Fibroblast of skin of right biceps (primary cell): ENCODE measurements at places on chromosomes 3 and 15.

GRCh38 chr15:99051308-99051707 lies 43.7 kb upstream of the PGPEP1L start:
- no peak for DNase-seq

DNA sequence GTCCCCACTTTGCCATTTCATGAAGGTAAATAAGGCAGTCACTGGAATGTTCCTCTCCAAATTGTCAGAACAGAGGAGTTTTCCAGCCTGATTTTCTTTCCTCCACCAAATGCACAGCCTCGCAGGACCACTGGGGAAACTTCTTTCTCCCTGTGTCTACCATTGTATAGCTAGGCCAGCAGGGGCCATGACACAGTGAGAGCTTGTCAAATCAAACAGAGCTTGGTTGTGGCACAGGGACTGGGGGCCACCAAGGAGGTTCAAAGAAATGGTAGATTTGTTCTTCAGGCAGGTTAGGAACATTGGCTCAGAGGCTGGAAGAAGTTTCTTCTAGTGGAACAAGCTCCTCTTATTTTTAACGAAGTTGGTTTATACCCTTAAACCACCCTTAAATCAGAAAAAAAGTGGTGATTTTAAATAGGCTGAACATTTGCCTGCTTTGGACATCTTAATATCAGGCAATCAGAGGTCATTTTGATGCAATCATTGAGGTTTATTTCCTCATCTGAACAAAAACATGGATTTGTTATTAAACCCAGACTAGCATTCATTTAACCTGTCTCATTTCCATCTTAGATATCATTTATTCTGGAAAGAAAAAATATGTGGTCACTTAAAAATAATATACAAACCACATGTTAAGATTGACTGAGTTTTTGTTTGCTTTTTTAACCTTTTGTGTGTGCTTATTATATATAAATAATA lies 105.6 kb downstream of the GTPBP8 start:
- peak; percentile 50 for DNase-seq

DNA sequence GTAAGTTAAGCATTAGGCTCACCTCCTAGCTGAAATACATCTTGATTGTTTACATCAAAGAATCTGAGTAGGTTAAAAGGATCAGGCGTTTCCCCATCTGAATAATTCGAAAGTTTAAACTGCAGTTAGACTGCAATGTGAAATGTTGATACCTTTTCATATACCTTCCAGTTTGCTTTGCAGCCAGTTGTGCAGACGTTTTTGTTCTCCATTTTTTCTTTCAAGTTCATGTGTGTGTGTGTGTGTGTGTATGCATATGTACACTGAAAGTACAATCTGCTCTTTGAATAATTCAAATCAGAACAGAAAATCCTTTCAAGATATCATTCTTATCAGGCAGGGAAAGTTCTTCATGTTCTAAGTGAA lies 2.9 kb downstream of the ITPR1 start:
- no peak for DNase-seq

GRCh38 chr3:138375447-138375846 lies 27.1 kb downstream of the MRAS start:
- DNase-seq = no peak

DNA sequence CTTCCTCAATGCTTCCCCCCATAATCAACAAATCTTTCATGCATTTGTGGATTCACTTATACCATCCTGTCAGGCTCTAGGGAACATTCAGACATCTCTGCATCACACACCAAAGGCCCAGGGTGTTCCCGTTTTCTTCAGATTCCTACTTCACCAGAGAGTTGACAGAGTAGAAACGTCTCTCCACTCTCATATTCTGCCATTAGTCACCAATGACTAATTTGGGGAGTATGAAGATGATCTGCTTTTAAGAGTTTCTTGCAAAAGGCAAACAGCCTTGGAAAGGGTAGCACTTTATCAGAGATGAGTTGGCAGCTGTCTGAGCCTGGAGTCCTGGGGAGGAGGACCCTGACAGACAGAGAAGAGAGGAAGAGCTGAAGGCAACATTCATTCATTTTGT lies 55.8 kb upstream of the DGKG start:
- peak; percentile 96 for DNase-seq

GRCh38 chr3:119324899-119325298 lies 30.7 kb downstream of the ARHGAP31 start:
- DNase-seq = no peak

GRCh38 chr3:14688525-14688924 lies 13.6 kb downstream of the C3orf20 start:
- no peak for DNase-seq

- DNase-seq = no peak
Measured at GRCh38 chr15:25641762-25642161, 202.9 kb upstream of the UBE3A start.

- no peak for DNase-seq
Measured at GRCh38 chr15:94532226-94532625, 300.9 kb downstream of the MCTP2 start.

GRCh38 chr3:66629150-66629981 lies 128.5 kb upstream of the LRIG1 start:
- peak; percentile 12 for DNase-seq

- DNase-seq = peak; percentile 72
Measured at GRCh38 chr3:56988458-56989168, 71.9 kb upstream of the SPATA12 start.

DNA sequence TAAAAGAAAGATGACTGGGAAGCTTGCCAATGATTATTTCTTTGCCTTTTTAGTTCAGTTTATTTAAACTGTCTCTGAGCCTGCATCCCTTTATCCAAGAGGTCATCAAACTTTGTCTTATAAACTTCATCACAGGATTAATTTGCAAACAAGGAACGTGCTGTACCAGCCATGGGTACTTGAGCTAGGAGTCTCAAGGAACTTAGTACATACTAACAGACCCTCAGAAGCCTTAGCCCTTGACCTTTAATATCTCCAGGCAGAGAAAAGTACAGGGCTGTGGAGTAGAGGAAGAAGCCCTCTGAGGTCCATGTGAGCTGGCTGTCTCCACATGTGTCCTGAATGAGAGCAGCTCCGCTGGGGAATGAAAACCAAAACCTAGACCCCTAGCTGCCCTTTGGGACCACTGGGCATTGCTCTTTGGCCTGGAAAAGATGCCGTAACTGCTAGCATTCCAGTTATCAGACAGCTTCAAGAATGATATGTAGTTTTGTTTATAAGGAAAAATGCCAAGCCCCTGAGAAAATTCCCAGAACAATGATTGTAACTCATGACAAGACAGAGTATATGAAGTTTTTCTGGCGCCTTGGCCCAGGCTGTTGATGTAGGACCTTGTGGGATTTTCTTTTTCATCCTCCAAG lies 92.1 kb downstream of the ASB7 start:
- peak; percentile 63 for DNase-seq

GRCh38 chr3:52023860-52024764 lies 28.4 kb upstream of the RPL29 start:
- no peak for DNase-seq

DNA sequence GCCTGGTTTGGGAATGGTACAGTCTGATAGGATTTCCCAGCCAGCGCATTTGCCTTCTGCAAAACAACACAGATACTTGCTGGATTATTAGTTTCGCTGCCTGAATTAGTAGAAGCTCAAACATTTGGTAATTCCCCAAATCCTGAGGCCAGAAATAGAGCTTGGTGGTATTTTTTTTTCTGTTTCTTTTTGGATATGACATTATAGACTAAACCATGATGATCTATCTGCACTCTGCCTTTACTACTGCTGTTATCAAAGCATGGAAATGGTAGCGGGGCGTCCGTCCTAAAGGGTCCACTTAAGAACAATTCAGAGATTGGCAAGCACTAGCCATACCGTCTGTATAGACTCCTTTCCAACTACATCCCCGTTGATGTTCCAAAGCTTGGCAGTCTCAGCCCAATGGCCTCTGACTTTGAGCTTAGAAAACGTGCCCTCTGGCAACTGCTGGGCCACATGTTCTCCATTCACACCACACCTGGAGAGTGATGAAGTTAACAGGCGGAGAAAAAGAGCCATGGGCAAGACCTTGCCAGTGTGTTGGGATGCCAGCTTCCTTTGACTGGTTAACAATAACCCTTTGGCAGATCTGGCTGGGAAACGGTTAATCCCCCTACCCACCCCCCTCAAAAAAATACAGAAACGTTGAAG lies 241.0 kb upstream of the NR2F2 start:
- DNase-seq = no peak

DNA sequence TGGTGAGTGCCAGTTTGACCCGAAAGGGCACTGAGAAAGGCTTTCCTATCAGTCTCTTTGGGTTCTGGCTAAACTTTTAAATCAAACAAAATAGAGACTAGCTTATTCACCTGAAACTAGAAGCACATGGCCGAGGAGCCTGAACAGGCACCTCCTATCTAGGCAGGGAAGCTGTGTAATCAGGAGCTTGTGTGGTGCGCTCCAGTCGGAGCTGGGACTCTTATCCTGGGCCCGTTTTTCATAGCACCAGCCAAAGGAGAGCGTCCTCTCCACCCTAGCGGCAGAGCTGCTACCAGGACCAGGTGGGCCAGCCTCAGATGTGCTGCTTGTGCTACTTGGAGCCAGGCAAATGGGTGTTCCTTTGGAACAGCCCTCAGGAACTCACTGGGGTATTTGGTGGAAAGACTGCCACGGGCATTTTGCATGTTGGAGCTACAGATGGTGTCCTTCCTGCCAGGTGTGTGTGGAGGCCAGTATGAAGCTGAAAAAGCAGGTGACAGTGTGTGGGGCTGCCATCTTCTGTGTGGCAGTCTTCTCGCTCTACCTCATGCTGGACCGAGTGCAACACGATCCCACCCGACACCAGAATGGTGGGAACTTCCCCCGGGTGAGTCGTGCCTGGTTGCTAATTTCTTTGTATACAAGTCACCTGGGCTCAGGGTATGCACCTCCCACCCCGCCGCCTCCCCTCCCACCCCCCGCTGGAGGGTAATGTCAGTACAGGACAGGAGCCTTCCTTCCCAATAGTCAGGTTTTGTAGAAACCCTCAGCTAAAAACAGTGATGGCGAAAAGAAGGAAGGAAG lies 833 bp downstream of the MAN2A2 start:
- no peak for DNase-seq

- DNase-seq = peak; percentile 11
Measured at GRCh38 chr3:77726517-77726916, 686.6 kb downstream of the ROBO2 start.

- no peak for DNase-seq
Measured at GRCh38 chr3:22371607-22372291, 620.7 kb upstream of the ZNF385D start.

- no peak for DNase-seq
Measured at GRCh38 chr15:60275624-60276023, 122.2 kb downstream of the ANXA2 start.

- peak; percentile 38 for DNase-seq
Measured at GRCh38 chr3:182671541-182671940, 121.8 kb upstream of the ATP11B start.

DNA sequence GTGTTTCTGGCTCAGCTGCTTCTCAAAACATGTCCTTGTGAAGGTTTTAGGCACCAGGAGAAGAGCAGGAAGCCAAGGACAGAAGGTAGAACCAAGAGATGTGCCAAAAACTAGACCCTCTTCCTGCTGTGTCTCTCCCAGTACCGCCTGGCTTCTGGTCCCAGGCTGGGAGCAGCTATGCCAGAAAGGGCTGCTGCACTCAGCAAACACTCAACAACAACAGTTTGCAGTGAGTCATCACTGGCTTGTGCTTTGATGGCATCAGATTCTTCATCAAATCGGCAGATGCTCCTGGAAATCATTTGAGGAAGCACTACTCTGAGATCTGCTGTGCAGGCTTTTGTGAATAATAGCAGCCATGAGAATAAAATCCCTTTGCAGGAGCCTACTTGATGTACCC lies 63.2 kb downstream of the DGKG start:
- no peak for DNase-seq

- DNase-seq = no peak
Measured at GRCh38 chr15:72783004-72783639, 436 bp downstream of the ADPGK start.

DNA sequence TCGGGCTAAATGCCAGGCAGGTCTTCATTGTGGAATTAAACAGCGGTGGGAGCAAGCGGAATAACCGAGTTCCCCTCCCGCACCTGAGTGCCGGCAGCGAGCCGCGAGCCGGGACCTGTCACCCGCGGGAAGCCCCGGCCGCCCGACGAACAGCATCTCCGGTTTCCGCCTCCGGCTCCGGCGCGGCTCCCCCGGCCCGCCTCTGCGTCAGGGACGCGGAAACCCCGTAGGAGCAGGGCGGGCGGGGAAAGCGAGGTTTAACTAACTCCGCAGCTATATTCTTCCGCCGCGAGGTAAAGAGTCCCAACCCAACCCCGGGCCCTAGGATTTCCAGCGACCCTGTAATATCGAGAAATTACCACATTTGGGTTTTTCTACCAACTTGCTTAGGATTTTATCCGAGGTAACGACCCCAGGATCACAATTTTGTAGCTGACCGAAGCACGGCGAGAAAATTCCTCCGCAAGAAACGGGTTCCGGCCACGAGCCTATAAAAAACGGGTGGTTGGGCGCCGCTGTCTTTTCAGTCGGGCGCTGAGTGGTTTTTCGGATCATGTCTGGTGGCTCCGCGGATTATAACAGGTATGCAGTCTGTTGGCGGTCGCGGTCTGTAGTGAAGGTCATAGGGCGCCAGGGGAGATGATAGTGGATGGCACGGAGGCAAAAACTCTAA lies at the start of gene EIF4A2:
Gene EIF4A2 (plus strand): TSS at position 520 of the 673 bp plus-strand sequence. CDS start 34 bp downstream, at position 554.
- DNase-seq = peak; percentile 92

GRCh38 chr3:13281507-13282357 lies 138.4 kb downstream of the NUP210 start:
- DNase-seq = no peak

DNA sequence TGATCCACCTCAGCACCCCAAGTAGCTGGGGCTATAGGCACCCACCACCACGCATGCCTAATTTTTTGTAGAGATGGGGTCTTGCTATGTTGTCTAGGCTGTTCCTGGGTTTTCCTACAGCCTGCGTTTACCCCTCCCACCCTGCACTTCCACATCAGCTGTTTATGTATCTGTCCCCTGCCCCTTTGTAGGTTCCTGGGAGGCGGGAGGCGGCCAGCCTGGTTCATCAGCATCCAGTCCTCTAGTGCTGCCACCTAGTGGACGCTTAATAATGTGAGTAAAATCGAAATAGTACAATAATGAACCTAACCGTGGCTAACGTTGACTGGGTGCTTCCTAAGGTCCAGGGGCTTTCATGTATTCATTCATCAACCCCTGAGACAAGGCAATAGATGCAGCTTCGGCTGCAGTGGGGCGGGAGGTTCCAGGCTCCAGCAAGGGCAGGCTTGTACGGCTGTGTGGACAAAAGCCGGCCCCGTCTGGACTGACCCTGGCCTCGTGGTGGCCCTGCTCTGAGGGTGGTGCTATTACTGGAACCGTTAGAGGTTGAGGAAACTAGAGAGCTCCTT lies 1.2 kb upstream of the LCTL start:
- peak; percentile 84 for DNase-seq

GRCh38 chr3:171245796-171246765 lies 214.1 kb downstream of the TNIK start:
- no peak for DNase-seq

- DNase-seq = no peak
Measured at GRCh38 chr15:73367624-73368300, 996 bp downstream of the HCN4 start.

GRCh38 chr3:38655708-38656300 lies 6.3 kb upstream of the SCN5A start:
- peak; percentile 34 for DNase-seq

DNA sequence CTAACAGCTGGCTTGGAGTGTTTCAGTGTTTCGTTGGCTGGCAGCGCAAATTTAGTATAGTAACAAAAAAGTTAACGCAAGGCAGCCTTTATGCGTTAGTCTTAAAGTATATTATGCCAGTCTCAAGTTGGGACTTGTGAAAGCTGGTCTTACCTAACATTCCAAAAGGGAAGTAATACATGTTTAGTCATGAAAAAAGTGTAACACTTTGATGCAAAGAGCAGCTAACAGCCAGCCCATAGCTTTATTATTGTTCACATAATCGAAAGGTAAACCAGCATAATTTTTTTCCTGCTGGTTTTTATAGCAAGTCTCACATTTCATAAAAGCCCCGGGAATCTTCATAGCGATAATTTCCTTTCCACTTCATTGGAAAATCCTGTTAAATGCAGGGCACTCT lies 2.4 kb upstream of the GPR87 start:
- no peak for DNase-seq
